Epithelial cell of esophagus (primary cell): ENCODE measurements at places on chromosomes 1 and 21.

DNA sequence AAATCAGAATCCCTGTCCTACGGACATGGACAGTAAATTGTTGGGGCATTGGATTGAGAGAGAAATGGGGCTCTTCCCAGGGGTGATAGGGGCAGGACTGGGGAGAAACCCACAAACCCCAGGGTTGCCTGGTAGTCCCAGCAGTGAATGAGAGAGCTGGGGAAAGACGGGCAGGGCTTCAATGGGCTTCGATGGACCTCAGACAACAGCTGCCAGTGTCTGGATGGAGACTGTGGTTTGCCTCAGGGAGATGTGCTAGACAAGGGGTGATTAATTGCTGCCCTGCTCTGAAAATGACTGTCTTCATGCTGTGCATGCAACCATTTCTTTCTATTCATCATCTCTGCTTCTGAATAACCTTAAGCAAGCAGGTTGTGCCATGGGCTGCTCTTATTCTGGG, 7.4 kb downstream of the GPR25 start:
- DNase-seq = peak; percentile 76

DNA sequence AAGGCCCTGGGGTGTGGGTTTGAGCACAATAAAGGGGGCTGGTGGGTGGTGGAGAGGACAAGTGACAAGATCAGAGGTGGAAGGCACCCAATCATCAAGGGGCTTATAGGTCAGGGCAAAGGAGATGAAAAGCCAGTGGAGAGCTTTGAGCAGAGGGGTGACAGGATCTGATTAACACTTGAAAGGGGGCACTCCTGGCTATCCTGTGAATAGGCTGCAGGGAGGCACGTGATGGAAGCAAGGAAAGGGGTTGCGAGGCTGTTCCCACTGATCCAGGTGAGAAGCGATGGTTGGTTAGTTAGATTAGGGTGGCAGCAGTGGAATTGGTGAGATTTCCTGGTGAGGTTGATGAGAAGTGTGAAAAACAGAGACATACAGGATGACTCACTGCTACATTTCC, 80.6 kb downstream of the WLS start:
- DNase-seq = peak; percentile 16

DNA sequence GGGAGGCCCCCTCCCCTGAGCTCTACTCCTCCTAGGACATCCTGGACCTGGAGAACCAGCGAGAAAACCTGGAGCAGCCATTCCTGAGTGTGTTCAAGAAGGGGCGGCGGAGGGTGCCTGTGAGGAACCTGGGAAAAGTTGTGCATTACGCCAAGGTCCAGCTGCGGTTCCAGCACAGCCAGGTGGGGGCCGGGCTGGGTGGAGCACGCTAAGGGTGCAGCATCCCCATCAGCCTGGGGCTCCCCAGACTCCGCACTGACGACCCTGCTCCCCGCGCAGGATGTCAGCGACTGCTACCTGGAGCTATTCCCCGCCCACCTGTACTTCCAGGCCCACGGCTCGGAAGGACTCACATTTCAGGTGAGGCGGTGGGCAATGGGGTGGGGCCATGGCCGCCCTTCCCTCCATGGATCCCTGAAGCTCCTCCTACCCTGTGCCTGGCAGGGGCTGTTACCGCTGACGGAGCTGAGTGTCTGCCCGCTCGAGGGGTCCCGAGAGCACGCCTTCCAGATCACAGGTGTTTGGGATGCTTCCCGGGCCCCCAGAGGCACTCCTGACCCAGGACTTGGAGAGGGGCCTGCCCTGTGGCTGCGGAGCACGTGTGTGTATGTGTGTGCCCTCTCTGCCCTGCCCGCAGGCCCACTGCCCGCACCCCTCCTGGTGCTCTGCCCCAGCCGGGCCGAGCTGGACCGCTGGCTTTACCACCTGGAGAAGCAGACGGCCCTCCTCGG, 4.1 kb downstream of the PLEKHN1 start:
- no peak for DNase-seq

DNA sequence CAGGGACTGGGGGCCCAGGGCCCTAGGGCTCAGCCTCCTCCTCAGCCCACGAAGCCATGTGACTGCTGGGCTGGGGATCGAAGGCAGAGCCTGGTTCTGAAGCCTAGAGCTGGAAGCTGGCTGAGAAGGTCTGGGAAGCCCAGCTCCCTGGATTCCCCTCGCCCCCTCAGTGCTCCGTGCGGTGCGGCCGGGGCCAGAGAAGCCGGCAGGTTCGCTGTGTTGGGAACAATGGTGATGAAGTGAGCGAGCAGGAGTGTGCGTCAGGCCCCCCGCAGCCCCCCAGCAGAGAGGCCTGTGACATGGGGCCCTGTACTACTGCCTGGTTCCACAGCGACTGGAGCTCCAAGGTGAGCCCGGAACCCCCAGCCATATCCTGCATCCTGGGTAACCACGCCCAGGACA, 9.1 kb downstream of the ADAMTSL4 start:
- DNase-seq = no peak
